ENCODE measurements at places on chromosomes 7 and 10. TPM values are rescaled to one million over a fixed set of nuclear protein-coding genes. Genes with fewer than 3 reads are reported as not detected.

- no peak for DNase-seq
Observed at GRCh38 chr7:1068619-1069018, 19.3 kb upstream of the GPER1 start.

- no peak for DNase-seq
Observed at GRCh38 chr10:18689498-18689897, 30.3 kb downstream of the ARL5B start.

- no peak for DNase-seq
Observed at GRCh38 chr10:81472927-81473470, 402.0 kb upstream of the NRG3 start.

GRCh38 chr10:79142064-79142491 lies 73.3 kb downstream of the ZMIZ1 start:
- DNase-seq: no peak

GRCh38 chr10:51765284-51765971 lies 66.0 kb upstream of the CSTF2T start:
- no peak for DNase-seq

The CEP55 gene
- total RNA-seq: 3.3 TPM

DNA sequence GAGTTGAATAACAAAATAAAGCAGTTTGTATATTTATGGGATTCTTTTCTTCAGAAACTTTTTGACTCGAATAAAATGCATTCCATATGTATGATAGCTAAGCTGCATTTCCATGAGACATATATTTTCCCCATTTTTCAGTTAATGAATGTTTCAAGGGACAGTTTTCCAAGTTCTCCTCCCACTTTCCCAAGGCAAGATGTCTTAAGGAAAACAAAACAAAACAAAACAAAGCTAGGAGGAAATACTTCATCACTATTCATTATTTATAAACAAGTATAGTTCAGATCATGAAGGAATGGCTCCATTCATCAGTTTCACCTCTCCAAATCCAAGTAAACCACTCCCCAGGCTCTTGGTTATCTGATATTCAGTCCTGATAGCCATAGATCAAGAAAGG lies 261.0 kb downstream of the WDR11 start:
- DNase-seq: no peak

The PLA2G12B gene
- not detected for total RNA-seq

- DNase-seq: no peak
Observed at GRCh38 chr7:100968031-100968430, 1.3 kb upstream of the MUC12 start.

The ACSM6 gene
- 1.1 TPM for total RNA-seq

DNA sequence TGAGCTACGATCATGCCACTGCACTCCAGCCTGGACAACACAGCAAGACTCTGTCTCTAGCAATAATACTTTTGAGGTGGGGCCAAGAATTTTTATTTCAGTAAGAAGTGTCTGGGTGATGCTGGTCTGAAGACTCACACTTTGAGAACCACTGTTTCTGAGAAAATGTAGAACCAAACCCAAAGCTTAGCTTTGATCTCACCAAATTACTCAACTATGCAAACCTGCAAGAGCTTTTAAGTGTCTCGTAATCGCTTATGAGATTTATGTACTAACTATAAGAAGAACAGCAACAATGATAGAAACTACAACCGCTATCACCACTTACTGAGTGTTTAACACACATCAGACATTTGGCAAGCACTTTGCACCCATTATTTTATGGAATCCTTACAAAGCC lies 29.5 kb downstream of the APBB1IP start:
- no peak for DNase-seq

The GHRHR gene
- not detected for total RNA-seq

GRCh38 chr10:29473087-29473356 lies 161.7 kb downstream of the SVIL start:
- no peak for DNase-seq

The VWDE gene
- 0.05 TPM for total RNA-seq

DNA sequence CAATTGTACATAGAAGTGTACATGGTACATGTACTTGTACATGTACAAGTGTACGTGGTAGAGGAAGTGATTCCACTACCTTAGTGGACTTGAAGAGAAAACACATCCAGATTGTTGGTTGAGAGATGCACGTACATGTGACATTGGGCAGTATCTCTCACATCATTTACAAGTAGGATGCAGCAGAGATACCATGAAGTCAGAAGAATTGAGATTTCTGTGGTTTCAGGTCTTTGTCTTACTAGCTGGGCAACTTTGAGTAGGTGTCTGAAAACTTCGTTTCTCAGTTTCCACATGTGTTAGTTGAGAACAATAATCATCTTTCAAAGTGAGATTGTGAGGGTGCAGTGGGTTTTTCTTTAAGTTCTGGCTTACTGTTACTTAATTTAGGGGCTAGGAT lies 21.5 kb downstream of the CLDN12 start:
- DNase-seq: no peak

The CCL24 gene
- 0.72 TPM for total RNA-seq

DNA sequence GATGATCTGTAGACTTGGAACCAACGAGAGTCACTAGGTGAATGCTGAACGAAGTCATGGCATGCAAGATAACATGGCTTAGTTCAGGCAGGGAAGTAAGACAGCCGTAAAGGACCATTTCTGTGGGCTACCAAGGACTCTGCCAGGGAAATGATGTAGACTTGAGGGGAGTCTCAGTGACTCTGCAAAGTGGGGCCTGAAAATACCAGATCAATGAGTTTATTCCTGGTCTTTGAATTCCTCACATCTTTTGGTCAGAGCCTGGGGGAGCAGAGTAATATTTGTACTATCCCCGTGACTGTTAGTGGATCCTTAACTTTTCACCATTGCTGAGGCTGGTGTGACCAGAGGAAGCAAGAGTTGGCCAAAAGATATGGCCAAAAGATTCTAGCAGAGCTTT lies 60.7 kb upstream of the INHBA start:
- DNase-seq: no peak

GRCh38 chr7:22578007-22578733 lies 78.2 kb upstream of the STEAP1B start:
- DNase-seq: no peak

DNA sequence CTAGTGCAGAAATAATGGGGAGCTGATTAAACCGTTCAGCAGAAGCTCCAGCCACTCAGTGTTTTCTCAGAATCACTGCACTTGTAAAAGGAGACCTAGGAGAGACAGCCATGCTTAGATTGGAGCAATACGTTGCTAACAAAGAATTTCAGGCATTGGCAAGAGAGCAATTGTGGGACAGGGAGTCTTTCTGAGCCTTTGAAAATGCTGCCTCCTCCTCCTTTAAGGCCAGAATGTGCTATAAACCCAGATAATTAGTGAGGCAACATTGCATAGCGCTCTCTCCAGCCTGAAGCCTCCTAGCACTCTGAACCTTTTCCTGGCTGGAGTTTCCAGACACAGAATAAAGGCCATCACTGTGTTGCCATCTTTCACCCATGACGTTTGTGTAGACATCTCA lies 18.5 kb upstream of the PTPRN2 start:
- DNase-seq: no peak

The MYL10 gene
- total RNA-seq: not detected

DNA sequence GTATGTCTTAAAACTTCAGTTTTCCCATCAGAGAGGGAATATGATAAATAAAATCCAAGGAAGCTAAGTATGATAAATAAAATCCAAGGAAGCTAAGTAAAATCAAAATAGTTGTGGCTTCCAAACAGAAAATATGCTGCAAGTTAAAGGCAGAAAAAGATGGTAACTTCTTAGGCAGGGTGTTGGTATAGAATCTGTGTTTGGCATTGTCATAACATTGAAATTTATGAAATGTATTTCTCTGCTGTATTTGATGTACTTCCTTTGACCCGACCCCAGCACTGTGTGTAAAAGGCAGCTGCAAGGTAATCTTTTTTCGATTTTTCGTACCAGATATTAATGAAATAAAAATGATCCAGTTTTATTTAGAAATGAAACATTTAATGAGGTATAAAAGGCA lies 537.2 kb downstream of the TFEC start:
- no peak for DNase-seq

The WASHC2C gene
- 29.4 TPM for total RNA-seq

GRCh38 chr10:100827819-100828737 lies 82.7 kb downstream of the PAX2 start:
- DNase-seq: no peak

DNA sequence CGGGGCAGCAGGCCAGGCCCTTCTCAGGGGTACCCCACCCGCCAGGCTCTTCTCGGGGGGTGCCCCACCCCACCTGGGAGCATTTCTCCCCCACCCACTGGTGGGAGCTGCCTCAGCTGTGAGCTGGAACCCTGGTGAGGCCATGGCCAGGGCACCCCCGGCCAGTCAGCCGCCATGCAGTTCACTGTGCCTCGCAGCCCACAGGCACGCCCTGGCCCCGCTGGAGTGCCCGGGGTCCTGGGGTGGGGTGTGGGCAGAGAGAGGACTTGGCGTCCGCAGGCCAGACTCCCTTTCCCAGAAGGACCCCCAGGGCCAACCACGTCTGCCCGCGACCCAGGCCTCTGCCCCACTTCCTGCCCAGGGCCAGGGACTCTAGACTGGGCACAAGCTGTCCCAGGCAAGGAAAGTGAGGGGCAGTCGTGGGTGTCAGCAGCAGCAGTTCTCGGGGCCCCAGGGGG lies 13.1 kb downstream of the DPYSL4 start:
- DNase-seq: no peak

GRCh38 chr10:45580371-45581215 lies 92.0 kb downstream of the ZFAND4 start:
- DNase-seq: no peak

The AKR1C8 gene
- not detected for total RNA-seq

The TMEM229A gene
- total RNA-seq: not detected

The GPR141 gene
- not detected for total RNA-seq

DNA sequence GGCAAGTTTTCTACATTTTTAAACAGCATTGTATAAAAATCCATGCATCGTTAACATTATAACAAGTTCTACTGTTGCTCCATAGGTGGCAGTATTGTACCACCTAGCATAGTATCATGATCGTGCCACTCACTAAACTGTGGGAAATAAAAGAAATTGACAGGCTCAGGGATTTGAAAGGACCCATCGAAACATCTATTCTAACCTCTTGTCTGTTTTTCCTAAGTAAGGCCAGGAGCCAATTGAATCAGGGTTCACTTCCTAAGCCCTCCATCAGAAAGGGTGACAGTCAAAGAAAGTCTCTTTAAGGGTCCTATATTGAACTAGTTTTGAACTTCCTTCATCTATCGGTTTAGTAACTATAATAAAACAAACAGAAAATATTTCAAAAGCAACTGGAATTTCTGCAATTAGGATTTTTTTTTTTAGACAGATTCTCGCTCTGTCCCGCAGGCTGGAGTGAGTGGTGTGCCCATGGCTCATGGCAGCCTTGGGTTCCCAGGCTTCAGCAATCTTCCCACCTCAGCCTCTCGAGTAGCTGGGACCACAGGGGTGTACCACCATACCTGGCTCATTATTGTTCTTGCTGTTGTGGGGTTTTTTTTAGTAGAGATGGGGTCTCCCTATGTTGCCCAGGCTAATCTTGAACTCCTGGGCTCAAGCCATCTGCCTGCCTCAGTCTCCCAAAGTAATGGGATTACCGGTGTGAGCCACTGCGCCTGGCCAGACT lies 9.4 kb downstream of the HACD1 start:
- DNase-seq: no peak

DNA sequence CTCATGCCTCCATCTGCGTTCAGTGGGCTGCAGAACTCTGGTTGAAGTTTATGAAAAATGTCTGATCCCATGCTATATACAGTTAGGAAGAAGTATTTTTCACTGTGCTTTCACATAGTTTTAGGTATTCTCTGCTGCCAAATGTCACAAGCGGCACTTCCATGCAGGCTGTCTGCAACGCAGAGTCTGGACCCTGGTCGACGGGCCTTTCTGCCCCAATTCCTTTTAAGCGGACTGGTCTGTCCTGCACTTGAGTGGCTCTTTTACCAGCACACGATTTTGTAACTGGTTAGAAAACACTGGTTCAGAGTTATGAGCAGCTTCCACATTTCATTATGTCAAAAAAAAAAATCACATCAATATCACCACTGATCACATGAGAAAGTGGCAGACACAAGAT lies 143.0 kb downstream of the DIP2C start:
- DNase-seq: no peak

Data from lower leg skin (tissue), 4 donors.